ENCODE measurements at places on chromosomes 12 and 14.

GRCh38 chr14:20415782-20416206, 2.5 kb upstream of the TEP1 start:
- peak; percentile 32 for DNase-seq

DNA sequence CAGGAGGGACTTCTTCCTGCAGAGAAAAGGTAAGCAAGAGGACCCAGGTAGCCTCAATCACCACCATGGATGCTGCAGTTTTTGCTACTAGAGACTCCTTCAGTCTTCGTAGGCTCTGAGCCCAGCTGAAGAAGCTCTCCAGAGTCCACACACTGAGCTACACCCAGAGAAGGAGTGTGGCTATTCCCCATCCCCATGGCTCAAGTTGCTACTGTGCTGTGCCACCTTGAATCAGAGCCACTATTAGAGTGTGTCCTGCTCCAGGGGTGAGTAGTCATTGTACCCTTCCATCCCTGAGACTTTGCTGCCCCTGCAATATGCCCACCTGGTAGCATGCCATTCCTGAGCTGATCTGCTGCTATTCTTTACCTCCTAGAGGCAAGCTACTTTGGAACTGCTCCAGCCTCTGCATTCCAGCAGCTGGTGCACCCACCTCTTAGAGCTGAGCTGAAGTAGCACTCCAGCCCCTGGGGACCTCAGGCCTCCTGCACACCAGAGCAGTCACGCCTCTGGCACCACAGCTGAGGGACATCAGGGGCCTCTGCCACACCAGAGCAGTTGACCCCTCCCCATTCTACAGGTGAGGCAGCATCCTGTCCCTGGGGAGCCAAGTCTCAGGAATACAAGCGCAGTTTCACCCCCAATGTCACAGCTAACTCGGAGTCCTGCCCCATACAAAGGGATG, 213.0 kb downstream of the TRHDE start:
- DNase-seq, result no peak

- peak; percentile 84 for DNase-seq
Observed at GRCh38 chr12:53696285-53696654, 20.4 kb upstream of the ATP5MC2 start.

- no peak for DNase-seq
Observed at GRCh38 chr12:33587784-33588712, 148.4 kb upstream of the SYT10 start.

- DNase-seq, result no peak
Observed at GRCh38 chr12:56477521-56478225, 9.3 kb downstream of the SPRYD4 start.

DNA sequence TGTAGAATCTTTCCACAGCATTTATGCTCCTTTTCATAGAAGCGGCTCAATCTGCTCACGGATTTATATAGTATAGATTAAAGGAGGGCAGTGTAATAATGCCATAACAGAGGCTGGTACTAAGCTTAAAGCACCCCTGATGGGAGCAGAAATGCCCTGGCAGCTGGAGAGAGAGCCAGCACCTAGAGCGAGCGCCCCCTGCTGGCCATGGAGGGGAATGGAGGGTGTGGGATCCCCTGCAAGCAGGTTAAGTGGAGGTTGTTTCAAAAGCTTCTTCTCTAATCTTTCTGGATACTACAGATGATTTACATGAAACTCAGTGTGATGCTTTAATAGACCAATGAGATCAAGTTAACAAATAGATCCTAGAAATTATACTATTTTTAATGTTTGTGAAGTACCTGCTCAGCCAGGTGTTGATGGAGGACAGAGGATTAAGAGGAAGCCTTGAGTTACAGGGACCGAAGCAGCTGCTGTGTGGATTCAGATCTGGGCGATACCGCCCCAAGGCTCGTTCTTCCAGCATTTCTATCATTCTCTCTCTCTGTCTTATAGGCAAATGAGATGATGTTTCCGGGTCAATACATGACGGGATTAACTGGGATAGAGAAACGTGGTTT, 1519.3 kb upstream of the TMEM132C start:
- DNase-seq, result peak; percentile 43

DNA sequence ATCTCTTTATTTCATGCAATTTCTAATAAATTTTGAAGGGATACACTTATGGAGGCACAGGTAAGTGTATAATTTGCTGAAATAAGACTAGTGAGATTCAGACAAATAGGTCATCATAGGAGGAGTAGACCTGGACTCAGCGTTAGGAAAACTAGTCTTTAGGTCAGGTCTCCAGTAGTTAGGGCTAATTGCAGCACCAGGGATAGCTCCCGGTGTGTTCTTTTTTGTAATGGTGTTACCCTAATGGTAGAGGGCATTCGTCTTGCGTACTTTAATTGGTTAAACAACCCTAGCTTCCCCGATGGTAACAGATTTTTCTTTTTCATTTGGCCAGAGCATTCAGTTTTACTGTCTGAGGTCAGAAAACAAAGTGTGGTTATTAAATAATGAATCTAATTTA, 64.9 kb downstream of the ARID2 start:
- no peak for DNase-seq

DNA sequence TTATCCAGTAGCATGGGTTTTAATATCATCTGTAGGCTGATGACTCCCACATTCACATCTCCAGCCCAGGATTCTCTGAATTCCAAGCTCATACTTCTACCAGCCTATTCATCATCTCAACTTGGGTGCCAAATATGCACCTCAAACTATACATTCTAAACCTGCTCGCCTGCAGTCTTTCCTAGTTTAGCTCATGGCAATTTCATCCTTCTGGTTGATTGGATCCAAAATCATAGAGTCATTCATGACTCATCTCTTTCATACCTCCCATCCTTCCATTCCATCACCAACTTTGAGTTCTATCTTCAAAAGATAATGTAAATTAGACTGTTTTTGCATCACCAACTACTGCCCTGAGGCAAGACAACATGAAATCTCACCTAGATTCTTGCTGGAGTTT, 99.7 kb upstream of the EGLN3 start:
- no peak for DNase-seq

DNA sequence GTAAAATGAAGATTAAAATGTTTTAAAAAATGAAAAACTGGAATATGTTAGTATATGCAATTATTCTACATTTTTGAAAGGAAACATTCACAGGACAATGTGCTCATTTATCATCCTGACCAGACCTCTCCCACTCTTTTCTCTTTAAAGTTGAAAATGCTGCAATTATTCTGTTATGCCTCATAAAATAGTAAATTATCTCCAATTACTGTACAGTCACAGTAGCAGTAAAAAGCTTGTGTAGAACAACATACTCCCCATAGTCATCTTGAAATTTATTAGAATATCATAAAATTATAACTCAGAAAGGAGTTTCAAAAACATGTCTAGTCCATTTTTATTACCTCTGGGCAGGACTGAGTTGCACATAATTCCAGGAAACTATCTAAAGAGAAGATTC, 250.3 kb downstream of the SYT1 start:
- DNase-seq, result no peak

- DNase-seq, result no peak
Observed at GRCh38 chr14:90911121-90911520, 94.9 kb upstream of the TTC7B start.

DNA sequence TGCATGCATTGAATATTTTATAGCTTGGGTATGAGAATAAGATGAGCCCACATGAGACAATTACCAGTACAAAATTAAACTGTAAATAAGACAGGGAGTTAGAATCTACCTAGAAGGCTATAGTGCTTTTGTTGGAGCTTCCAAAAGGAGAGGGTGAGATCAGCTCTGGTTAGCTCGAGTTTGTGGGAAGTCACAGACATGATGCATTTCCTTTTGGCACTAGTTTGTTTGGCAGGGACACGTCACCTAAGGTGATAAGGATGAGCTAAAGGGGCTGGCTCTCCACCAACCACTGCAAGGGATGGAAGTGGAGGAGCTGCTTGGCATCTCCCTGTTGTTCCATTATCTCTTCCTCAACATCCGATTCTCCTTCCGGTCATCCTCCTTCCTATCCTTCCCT, 48.5 kb upstream of the CPM start:
- DNase-seq, result no peak

GRCh38 chr14:67441256-67441655, 29.3 kb upstream of the PLEK2 start:
- no peak for DNase-seq

DNA sequence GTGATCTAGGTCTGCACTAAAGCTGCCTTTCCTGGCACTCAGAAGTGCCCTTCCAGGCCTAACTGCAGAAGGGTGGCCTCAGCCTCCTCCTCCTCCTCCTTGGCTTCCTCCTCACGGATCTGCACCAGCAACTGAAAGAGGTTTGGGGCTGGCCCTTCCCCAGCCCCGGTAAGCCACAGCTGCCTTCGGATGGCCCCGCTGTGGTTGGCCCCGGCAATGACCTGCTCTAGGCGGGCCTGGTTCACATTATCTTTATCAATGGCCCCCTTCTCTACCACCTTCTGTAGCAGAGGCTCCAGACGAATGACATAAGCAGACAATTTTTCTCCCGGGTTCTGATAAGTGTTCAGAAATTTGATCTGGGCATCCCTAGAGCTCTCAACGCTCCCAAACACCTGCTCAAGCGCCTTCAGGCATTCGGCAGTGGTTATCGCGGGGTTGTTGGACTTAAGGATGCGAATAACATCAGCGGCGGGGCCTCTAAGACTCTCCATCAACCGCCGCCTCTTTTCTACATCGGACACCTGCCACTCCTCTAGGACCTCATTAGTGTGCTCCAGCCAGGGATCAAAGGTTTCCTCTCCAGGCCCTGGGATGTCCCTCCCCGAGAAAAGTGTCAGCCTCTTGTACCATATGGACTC, 1.5 kb downstream of the PNMA1 start:
- DNase-seq, result peak; percentile 78

GRCh38 chr12:58504143-58504938, 416.0 kb downstream of the LRIG3 start:
- DNase-seq, result no peak

DNA sequence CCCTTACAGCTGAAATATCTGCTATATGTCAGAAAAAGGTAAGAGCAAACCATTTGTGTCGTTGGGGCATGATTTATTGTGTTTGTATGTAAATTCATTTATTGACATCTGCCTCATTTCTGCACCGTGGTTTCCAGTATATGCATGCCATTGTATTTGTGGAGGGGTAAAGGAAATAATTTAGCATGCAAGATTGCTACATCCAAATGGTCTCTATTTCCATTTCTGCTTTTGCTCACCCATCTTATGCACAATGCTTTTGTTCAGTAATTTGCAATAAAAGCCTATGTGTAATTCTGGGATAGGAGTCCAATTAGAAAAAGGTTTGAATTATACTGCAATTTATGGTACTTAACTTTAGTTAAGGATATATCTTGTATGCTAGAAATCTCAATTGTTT, 101.8 kb downstream of the UNC79 start:
- DNase-seq, result no peak

DNA sequence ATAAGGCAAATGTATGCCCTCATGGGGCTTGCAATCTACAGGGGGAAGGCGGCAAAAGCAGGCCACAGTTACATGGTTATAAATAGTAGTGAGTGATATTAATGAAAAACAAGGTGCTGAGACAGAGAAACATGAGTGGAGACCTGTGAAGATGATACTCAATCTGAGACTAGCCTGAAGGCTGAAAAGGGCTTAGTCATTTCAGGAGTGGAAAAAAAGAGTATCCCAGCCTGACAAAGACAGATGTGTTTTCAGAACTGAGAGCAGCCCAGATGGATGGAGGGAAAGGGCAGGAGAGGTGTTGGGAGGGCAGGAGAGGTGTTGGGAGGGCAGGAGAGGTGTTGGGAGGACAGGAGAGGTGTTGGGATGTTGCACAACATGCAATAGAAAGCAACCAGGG, 181.9 kb downstream of the C12orf42 start:
- no peak for DNase-seq

- DNase-seq, result no peak
Observed at GRCh38 chr12:54427106-54427505, 8.0 kb upstream of the ITGA5 start.

DNA sequence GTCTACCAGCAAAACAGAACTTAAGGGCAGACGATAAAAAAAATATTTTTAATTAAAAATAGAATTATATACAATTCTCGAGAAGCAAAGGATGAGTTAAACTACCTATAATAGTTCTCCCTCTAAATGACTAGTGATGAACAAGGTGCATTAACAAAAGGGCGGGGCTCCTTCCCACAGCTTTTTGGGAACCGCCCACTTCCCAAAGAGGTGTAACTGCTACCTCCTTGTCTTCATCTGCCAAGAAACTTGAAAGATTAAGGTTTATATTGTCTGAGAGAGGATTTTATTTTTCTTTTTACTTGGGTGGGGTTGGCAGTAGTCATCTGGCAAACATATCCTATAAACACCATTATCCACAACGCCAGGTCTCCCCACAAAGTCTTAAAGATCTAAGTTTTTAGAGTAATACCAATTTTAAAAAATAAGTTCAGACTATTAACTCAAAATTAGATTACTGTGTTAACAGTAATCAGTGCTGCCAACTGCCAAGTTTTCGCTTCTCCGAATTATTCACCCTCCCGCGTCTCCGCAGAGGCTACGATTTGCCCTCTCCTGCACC, 938 bp downstream of the RALGAPA1 start:
- no peak for DNase-seq

DNA sequence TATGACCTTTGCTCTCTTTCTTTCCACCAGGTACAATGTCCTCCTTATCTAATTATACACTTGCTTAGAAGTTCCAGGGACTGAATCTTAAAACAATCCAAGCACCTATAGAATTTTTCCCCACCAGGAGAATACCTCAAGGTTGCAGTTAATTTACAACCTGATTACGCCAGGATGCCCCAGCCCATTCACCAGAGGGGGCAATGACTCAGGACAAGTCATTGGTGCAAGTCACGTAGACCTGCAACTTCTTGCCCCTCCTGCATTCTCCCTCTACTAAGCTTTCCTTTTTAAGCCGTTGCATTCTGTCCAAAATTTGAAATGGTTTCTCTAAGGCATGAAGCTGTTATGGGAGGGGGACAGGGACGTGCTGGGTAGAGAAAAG, 111.1 kb upstream of the SCAF11 start:
- DNase-seq, result no peak

- no peak for DNase-seq
Observed at GRCh38 chr14:103897075-103897947, 30.9 kb upstream of the TDRD9 start.

GRCh38 chr12:3592856-3593625, 102.0 kb downstream of the PRMT8 start:
- DNase-seq, result no peak

- no peak for DNase-seq
Observed at GRCh38 chr12:111233786-111234185, 135.1 kb downstream of the PHETA1 start.

- DNase-seq, result no peak
Observed at GRCh38 chr14:71716041-71716772, 216.0 kb upstream of the RGS6 start.

DNA sequence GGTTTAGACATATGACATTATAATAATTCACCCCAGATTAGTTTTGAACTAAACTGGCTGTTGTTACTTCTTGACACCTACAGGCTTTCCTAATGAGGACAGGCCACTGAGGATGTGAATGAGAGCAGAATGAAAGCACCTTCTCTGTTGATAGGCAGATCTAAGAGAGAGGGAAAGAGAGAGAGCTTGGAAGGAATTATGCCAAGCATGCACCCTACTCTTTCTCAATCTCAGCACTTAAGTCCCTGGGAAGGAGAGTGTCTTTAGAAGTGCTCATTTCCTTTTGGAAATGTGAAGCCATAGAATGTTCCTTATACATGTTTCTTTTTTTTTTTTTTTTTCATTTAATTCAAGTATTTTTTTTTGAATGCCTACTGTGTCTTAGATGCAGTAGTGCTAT, 49.0 kb downstream of the TBC1D15 start:
- no peak for DNase-seq
